ENCODE measurements at places on chromosomes 6 and 20.

GRCh38 chr6:143234734-143235133 is 174.0 kb downstream of the AIG1 start:
- no peak for DNase-seq

DNA sequence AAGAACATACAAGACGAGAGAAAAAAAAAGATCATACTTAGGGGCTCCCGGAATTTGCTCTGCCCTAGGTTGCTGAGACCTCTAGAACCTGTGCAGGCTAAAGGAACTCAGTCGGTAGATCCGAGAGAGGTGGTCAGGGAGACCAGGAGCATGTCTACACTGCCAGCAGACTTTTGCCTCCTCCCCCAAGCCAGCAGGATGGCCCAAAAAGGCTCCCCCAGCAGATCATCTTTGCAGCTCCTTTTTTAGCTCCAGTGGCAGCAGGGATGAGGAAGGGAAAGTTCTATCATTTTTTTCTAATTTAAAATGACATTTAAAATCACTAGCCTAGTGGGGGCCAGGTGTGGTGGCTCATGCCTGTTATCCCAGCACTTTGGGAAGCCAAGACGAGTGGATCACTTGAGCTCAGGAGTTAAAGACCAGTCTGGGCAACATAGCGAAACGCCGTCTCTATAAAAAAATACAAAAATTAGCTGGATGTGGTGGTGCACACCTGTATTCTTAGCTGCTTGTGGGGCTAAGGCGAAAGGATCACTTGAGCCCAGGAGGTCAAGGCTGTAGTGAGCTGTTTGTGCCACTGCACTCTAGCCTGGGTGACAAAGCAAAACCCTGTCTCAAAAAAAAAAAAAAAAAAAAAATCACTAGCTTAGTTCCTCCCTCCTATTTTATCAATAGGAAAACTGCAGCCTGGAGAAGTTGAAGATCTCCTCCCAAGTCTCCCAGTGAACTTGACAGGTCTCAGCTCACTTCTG is 69.3 kb upstream of the MYL9 start:
- no peak for DNase-seq

- no peak for DNase-seq
Observed at GRCh38 chr6:158322724-158323560, 10.7 kb downstream of the TULP4 start.

DNA sequence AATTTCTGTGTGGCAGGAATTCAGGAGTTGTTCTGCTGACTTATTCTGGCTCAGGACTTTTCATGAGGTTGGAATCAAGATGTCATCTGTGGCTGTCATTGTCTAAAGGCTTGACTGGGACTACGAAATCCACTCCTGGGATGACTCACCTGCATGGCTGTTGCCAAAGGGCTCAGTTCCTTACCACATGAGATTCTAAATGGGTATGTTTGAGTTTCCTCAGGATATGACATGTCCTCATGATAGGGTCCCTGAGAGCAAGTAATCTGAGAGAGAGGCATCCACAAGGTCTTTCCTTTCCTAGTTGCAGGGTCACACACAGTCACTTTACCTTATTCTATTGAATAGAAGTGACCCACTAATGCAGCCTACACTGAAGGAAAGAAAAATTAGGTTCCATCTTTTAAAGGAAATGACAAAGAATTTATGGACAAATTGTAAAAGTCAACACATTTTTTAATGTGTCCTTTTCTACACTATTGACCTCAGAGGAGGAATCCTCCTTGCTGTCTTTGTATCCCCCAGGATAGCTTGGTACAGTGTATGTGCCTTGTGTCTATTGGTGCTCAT is 1025.0 kb upstream of the GJE1 start:
- no peak for DNase-seq

DNA sequence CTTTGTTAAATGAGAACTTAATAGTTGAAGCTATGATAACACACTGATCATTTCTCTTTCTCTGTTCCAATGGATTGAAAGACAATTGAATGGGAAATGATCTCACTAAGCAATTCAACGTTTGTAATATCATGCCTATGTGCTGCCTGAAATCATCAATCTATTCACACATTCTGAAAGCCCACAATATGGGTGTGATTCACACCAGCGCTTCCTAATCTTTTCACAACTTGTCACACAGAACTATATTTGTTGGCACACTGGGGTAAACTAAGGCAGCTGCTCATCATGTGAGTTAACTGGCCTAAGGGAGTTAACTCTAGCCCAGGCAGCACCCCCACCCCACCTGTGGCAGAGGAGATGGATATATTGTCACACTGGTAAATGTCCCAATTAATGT is 37.1 kb upstream of the UTRN start:
- no peak for DNase-seq

- peak; percentile 68 for DNase-seq
Observed at GRCh38 chr20:25238319-25239037, 9.4 kb upstream of the PYGB start.

DNA sequence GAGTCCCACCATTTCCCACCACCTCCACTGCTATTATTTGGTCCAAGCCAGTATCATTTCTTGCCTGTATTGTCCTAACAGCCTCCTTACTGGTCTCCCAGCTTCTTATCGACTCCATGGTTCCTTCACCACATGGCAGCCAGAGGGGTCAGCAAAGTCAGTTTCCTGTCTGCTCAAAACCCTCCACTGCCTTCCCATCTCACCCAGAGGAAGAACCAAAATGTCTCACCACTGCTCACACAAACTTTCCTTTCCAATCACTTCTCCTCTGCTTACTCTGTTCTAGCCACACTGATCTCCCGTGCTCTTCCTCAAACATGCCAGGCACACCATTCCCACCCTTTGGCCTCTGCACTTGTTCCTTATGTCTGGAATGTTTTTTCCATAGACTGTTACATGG is 39.7 kb downstream of the BCL2L1 start:
- DNase-seq = no peak

- no peak for DNase-seq
Observed at GRCh38 chr6:71727632-71728294, 158.6 kb upstream of the RIMS1 start.

- peak; percentile 96 for DNase-seq
Observed at GRCh38 chr6:169172456-169172855, 81.2 kb downstream of the THBS2 start.
